ENCODE measurements at places on chromosomes 3 and 15. TPM values are rescaled to one million over a fixed set of nuclear protein-coding genes. Genes with fewer than 3 reads are reported as not detected.

DNA sequence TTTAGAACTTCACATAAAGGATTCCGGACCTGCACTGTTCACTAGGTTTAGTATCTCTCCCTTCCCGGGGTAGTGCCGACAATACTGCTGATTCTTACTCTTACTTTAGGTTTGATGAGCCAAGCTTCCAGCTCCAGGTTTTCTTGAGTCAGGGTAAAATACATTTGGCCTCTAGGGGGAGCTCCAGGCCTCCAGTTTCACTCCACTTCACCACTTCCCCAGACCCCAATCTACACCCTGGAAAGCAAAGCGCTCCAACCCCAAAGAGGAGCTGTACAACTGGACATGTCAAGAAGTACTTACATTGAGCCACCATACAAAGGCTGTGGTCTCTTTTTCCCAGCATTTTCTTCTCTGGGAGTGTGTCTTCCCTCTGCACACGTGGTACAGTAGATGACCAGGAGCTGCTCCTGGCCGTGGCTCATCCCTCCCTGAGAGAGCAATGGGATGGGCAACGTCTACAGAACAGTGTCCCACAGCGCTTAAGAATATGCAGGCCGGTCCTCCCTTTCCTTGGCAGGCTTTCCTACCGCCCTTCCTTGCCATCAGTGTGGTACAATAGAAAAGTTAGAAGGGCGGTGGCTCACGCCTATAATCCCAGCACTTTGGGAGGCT lies 93.9 kb upstream of the CCDC80 start:
- H3K4me1 ChIP-seq = no peaks in the 10 kb centered on the region
- no peaks in the 10 kb centered on the region for H3K27me3 ChIP-seq
- H3K36me3 ChIP-seq = no peaks in the 10 kb centered on the region
- no peak overlapping the region for H3K4me3 ChIP-seq

CD200R1 gene
- 0.13 TPM for total RNA-seq

DNA sequence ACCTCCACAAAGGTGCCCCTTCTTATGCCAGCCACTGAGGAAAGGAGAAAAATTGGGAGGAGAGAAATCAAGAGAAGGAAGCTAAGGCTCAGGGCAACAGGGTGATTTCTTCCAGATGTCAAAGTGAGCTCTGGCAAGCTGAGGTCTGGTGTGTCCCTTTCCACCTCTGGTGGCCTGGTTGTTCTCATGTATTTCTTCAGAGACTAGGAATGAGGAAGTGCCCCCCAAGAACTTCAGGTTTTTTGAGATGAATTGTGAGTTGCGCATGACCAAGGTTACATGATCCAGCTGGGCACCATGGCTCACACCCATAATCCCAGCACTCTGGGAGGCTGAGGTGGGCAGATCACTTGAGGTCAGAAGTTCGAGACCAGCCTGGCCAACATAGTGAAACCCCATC lies 5.6 kb downstream of the RAB6B start:
- DNase-seq = no peak
- no peak overlapping the region for H3K27ac ChIP-seq
- no peak overlapping the region for H3K4me3 ChIP-seq
- peaks cover 14% of the 10 kb centered on the region for H3K4me1 ChIP-seq
- peaks cover 3% of the 10 kb centered on the region for H3K27me3 ChIP-seq

EFL1 gene
- total RNA-seq = 10.8 TPM

DNA sequence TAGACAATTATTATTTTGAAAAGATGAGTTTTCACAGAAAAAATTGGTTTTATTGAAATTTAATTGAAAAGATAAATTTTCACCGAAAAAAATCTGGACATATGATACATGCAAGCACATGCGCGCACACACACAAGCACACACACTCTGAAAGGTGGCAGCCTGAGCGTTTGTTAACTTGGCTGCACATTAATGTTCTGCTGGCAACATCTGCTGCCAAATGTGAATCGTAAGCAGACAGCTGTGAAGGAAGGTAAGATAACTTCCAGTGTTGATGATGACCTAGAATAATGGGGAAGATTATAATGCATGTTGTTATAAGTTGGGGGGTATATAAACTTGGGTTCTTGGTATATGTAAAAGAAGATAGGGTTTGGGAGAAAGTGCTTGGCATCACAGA lies 18.4 kb upstream of the CMTM7 start:
- no peaks in the 10 kb centered on the region for H3K4me1 ChIP-seq
- no peaks in the 10 kb centered on the region for H3K27me3 ChIP-seq
- H3K36me3 ChIP-seq = no peaks in the 10 kb centered on the region
- no peak for DNase-seq

DNA sequence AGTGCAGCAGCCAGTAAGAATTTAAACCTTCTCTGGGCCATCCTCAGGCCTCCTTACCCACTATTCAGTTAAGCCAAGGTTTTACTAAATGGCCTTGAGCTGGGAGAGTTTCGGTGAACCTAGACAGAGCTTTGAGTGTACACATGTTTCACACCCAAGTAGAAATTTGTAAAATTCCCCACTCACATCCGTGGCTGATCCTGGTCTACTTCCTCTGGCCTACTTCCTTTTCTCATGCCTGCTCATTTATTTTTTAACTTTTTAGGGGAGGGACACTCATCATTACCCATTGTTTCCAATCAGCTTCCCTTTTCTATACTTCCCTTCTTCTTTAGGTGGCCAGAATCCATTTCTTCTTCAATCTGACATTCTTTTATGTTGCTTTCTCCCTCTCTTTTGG lies 7.6 kb downstream of the CX3CR1 start:
- DNase-seq = no peak
- peak overlapping the region; percentile 48 for H3K27ac ChIP-seq
- H3K4me3 ChIP-seq = no peak overlapping the region
- no peaks in the 10 kb centered on the region for H3K4me1 ChIP-seq
- H3K36me3 ChIP-seq = no peaks in the 10 kb centered on the region

- H3K4me3 ChIP-seq = peak overlapping the region; percentile 44
- no peaks in the 10 kb centered on the region for H3K27me3 ChIP-seq
Observed at GRCh38 chr3:112362221-112362620, 29.3 kb downstream of the CD200 start.

- H3K27me3 ChIP-seq = no peaks in the 10 kb centered on the region
- no peaks in the 10 kb centered on the region for H3K4me1 ChIP-seq
- H3K4me3 ChIP-seq = no peak overlapping the region
Observed at GRCh38 chr3:20215636-20216035, 29.6 kb upstream of the SGO1 start.

GRCh38 chr3:94402126-94402525 lies 339.3 kb downstream of the NSUN3 start:
- no peaks in the 10 kb centered on the region for H3K4me1 ChIP-seq
- H3K4me3 ChIP-seq = no peak overlapping the region
- no peaks in the 10 kb centered on the region for H3K27me3 ChIP-seq
- DNase-seq = no peak
- H3K36me3 ChIP-seq = no peaks in the 10 kb centered on the region

- peak; percentile 67 for DNase-seq
- H3K4me3 ChIP-seq = peak overlapping the region; percentile 61
- no peaks in the 10 kb centered on the region for H3K4me1 ChIP-seq
- no peaks in the 10 kb centered on the region for H3K36me3 ChIP-seq
- peaks cover 21% of the 10 kb centered on the region for H3K27me3 ChIP-seq
Observed at GRCh38 chr3:126212620-126213378, 32.4 kb upstream of the ALDH1L1 start.

DNA sequence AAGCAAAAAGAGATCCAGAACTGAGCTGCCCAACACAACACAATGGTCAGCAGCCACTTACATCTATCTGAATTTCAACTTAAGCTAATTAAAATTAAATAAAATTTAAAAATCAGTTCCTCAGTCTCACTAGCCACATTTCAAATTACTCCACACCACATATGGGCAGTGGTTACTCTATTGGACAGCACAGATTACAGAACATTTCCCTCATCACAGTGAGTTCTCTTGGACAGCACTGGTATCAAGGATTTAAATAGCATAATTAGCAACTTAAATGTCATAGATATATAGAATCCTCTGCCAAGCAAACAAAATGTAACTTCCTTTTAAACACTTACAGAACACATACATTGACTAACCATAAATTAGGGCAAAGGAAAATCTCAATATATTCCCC lies 64.4 kb downstream of the KBTBD12 start:
- no peak overlapping the region for H3K4me3 ChIP-seq
- no peak for DNase-seq
- no peaks in the 10 kb centered on the region for H3K27me3 ChIP-seq
- H3K36me3 ChIP-seq = no peaks in the 10 kb centered on the region

GRCh38 chr3:170189398-170190256 lies 8.1 kb upstream of the PHC3 start:
- no peak for DNase-seq
- H3K4me3 ChIP-seq = no peak overlapping the region
- no peaks in the 10 kb centered on the region for H3K36me3 ChIP-seq
- H3K4me1 ChIP-seq = no peaks in the 10 kb centered on the region
- H3K27ac ChIP-seq = no peak overlapping the region

DNA sequence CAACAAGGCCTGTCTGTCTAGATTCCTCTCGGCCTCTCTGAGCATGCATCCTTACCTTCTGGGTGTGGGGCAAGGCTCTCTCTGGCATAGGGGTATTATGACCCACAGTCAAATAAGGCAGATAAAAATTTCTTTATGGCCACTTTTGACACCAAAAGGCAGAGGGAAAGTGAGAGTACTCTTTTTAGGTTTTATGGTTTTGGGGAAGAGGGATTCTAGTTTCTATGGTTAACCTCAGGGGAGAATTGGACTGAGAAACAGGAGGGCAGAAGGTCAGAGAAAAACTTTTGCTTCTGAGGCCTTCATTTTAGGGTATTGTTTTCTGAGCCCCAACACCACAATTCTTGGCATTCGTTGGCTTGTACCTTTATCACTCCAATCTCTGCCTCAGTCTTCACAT lies 70.0 kb upstream of the CCDC54 start:
- no peak for DNase-seq
- H3K27ac ChIP-seq = no peak overlapping the region
- no peaks in the 10 kb centered on the region for H3K27me3 ChIP-seq
- H3K36me3 ChIP-seq = no peaks in the 10 kb centered on the region

- H3K4me1 ChIP-seq = no peaks in the 10 kb centered on the region
- H3K27me3 ChIP-seq = no peaks in the 10 kb centered on the region
- no peak overlapping the region for H3K4me3 ChIP-seq
Observed at GRCh38 chr3:161389445-161390035, 18.2 kb upstream of the SPTSSB start.

DNA sequence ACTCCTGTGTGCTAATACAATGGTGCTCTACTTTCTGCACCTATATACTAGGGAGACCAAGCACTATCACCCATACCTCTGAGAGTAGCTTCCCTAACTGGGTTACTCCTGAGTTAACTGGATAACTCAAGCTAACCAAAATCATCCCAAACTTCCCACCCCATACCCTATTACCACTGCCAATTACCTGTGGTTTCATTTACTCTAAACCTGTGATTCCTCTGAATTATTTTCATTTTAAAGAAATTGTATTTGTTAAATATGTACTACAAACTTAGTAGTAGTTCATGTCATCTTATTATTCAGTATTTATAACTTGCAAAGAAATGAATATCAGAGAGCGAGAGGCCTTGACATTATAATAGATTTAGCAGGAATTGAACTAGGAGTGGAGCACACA lies 340.5 kb downstream of the TBC1D5 start:
- no peak overlapping the region for H3K4me3 ChIP-seq
- no peaks in the 10 kb centered on the region for H3K27me3 ChIP-seq
- no peak for DNase-seq
- H3K27ac ChIP-seq = no peak overlapping the region
- H3K36me3 ChIP-seq = peaks cover 55% of the 10 kb centered on the region
- no peaks in the 10 kb centered on the region for H3K4me1 ChIP-seq

GRCh38 chr3:100548053-100548452 lies 55.6 kb downstream of the TMEM45A start:
- no peak overlapping the region for H3K27ac ChIP-seq
- no peaks in the 10 kb centered on the region for H3K36me3 ChIP-seq
- H3K4me1 ChIP-seq = no peaks in the 10 kb centered on the region

- no peaks in the 10 kb centered on the region for H3K4me1 ChIP-seq
- H3K27ac ChIP-seq = no peak overlapping the region
- no peaks in the 10 kb centered on the region for H3K36me3 ChIP-seq
- no peaks in the 10 kb centered on the region for H3K27me3 ChIP-seq
- DNase-seq = no peak
Observed at GRCh38 chr3:161212171-161212771, 8.8 kb upstream of the NMD3 start.

DNA sequence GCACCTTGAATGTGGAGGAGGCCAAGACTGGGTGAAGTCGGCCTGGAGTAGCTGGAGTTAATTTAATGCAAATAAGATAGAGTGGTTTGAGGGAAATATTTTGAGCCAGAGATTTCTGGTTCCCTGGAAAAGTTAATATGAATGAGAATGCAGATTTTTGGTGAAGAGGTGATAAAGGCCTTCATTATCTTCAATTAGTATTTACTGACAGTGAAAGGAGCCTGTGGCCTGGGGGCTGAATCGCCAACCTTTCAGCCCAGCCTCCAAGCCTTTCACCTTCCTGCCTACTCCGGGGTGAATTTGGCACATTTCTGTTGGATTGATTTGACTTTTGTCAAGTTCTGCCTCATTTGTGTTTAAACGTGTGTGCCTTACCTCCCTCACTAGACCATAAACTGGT lies 147.8 kb downstream of the SOX2 start:
- H3K27me3 ChIP-seq = no peaks in the 10 kb centered on the region
- no peak overlapping the region for H3K27ac ChIP-seq
- no peaks in the 10 kb centered on the region for H3K36me3 ChIP-seq

- no peaks in the 10 kb centered on the region for H3K4me1 ChIP-seq
- no peak overlapping the region for H3K4me3 ChIP-seq
- no peak for DNase-seq
Observed at GRCh38 chr3:19487386-19487785, 339.1 kb downstream of the KCNH8 start.

GRCh38 chr15:65618560-65619109 lies 3.1 kb upstream of the SLC24A1 start:
- H3K27ac ChIP-seq = no peak overlapping the region
- no peaks in the 10 kb centered on the region for H3K36me3 ChIP-seq
- H3K4me3 ChIP-seq = no peak overlapping the region
- no peaks in the 10 kb centered on the region for H3K27me3 ChIP-seq

GRCh38 chr15:48851956-48852355 lies 26.0 kb upstream of the EID1 start:
- no peak overlapping the region for H3K4me3 ChIP-seq
- H3K27me3 ChIP-seq = no peaks in the 10 kb centered on the region
- H3K36me3 ChIP-seq = no peaks in the 10 kb centered on the region

ABI3BP gene
- total RNA-seq = 32.9 TPM

DNA sequence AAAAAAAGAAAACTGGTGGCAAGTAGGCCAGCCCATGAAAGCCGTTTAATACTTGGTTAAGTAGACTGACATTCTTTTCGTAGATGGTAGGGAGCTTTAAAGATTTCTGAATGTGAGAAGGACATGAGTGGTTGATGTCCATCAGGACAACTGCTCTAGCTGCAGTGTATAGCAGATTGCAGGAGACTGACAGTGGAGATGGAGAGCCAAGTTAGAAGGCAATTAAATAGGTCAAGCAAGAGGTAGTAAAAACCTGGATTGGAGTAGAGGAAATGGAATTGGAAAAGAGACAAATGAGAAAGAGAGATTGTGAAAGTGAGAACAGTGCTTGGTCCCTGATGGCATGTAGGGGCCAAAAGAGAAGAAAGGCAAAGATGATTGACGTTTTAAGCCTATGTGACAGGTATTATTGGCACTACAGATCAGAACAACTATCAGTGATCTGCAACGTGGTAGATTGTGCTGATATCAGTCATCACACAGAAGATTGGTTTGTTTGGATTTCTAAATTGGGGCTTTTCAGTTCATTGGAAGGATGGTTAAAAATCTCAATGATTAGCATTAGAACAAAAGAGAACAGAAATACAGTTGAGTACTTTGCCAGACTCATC lies 74.0 kb downstream of the CNTN4 start:
- DNase-seq = no peak
- H3K4me1 ChIP-seq = no peaks in the 10 kb centered on the region
- H3K4me3 ChIP-seq = no peak overlapping the region
- H3K27ac ChIP-seq = no peak overlapping the region
- no peaks in the 10 kb centered on the region for H3K36me3 ChIP-seq

C3orf22 gene
- total RNA-seq = not detected

C3orf20 gene
- not detected for total RNA-seq

All from heart right ventricle (tissue), 16 donors.